ENCODE measurements at places on chromosomes 4 and X. TPM values are rescaled to one million over a fixed set of nuclear protein-coding genes. Genes with fewer than 3 reads are reported as not detected.

Gene DCAF8L2
- not detected for total RNA-seq

Gene TIGD4
- total RNA-seq, result 0.22 TPM

Gene NSDHL
- total RNA-seq, result 53.4 TPM

Gene COL4A6
- total RNA-seq, result 2.8 TPM

Gene MED28
- 10.6 TPM for total RNA-seq

DNA sequence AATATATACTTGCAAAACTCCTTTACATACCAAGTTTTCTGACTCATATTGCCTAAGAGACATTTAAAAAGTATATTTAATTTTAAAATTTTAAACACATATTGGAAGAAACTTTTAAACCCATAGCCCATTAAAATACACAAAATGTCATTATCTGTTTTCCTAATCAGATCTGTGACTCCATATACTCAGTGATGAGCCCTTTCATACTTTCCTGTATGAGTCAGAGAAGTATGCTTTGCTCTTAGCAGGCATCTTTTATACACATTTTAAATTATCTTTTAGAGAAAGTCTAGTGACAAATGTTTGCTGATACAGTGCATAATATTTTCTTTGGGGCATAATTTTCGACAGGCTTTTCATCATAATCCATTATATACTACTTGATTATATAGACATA is 26.4 kb downstream of the SPIN3 start:
- DNase-seq, result no peak
- no peaks in the 10 kb centered on the region for H3K4me1 ChIP-seq
- no peak overlapping the region for H3K4me3 ChIP-seq
- H3K27ac ChIP-seq, result no peak overlapping the region
- no peaks in the 10 kb centered on the region for H3K27me3 ChIP-seq

DNA sequence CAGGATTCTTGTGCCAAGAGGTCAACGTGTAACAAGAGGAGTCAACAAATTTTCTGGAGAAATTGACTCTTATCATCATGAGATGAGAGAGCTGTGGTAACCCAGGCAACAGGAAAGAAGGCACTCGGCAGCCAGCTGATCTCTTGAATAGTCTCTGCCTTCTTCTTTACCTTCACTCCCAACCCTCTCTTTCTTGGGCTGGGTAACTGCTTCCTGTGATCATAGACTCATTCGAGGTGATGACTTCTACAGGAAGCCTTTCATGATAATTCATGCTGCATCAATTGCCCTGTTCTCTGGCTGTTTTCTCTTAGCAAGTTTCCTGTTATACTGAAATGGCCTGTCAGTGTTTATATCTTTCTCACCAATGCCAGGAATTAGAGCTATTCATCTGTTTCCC is 70.8 kb upstream of the FSTL5 start:
- H3K27ac ChIP-seq, result no peak overlapping the region
- H3K27me3 ChIP-seq, result no peaks in the 10 kb centered on the region
- no peak for DNase-seq
- H3K4me3 ChIP-seq, result no peak overlapping the region

GRCh38 chr4:118712872-118713271 is 27.7 kb downstream of the METTL14 start:
- no peak for DNase-seq
- H3K27me3 ChIP-seq, result no peaks in the 10 kb centered on the region
- H3K27ac ChIP-seq, result no peak overlapping the region
- no peak overlapping the region for H3K4me3 ChIP-seq

GRCh38 chr4:8157944-8158709 is 486 bp downstream of the ABLIM2 start:
- peak overlapping the region; percentile 83 for H3K27ac ChIP-seq
- peaks cover 29% of the 10 kb centered on the region for H3K4me1 ChIP-seq
- H3K36me3 ChIP-seq, result no peaks in the 10 kb centered on the region

DNA sequence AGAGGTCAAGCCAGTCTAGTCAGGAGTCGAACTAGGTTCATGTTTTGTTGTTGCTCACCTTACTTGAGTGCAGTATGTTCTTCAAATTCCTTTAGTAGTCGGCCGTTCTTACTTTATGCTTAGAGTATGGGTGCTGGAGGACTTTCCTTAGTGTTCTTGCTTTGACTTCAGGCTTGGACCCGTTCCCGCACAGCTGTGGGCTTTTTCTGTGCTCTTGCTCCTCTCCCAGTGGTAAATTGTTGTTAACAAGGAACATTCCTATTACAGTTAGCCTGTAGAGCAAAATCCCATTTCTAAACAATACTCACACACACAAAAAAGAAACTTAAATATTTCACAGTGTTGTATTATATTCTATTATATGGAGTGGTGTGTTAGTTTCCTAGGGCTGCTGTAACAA is 113.5 kb downstream of the RAP1GDS1 start:
- H3K36me3 ChIP-seq, result no peaks in the 10 kb centered on the region
- H3K27ac ChIP-seq, result no peak overlapping the region
- DNase-seq, result no peak
- no peaks in the 10 kb centered on the region for H3K4me1 ChIP-seq
- H3K4me3 ChIP-seq, result no peak overlapping the region

GRCh38 chrX:154371017-154371788 is 3.2 kb downstream of the FLNA start:
- H3K36me3 ChIP-seq, result peaks cover 5% of the 10 kb centered on the region
- DNase-seq, result peak; percentile 67
- H3K4me3 ChIP-seq, result peak overlapping the region; percentile 73
- peaks cover 85% of the 10 kb centered on the region for H3K4me1 ChIP-seq

DNA sequence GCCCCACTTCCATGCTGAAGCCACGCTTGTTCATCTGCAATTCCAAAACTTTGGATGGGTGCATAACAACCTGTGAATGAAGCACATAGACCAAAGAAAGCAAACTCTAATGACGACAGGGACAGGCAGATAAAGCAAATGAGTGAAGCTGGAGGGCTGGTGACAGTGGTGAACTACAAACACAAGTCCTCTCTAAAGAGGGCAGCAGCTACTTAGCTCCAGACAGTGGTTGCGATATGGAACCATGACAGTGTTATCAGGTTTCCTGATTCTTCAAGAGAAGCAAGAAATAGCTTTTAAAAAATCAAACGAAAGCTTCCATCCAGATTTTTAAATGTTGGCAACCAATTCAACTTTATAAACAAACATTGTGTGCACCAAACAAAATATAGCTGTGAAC is 23.8 kb downstream of the NOX1 start:
- no peaks in the 10 kb centered on the region for H3K4me1 ChIP-seq
- no peak for DNase-seq
- no peak overlapping the region for H3K27ac ChIP-seq

GRCh38 chr4:26206999-26207398 is 113.8 kb upstream of the RBPJ start:
- H3K27ac ChIP-seq, result no peak overlapping the region
- no peaks in the 10 kb centered on the region for H3K36me3 ChIP-seq
- no peak overlapping the region for H3K4me3 ChIP-seq
- no peaks in the 10 kb centered on the region for H3K27me3 ChIP-seq

DNA sequence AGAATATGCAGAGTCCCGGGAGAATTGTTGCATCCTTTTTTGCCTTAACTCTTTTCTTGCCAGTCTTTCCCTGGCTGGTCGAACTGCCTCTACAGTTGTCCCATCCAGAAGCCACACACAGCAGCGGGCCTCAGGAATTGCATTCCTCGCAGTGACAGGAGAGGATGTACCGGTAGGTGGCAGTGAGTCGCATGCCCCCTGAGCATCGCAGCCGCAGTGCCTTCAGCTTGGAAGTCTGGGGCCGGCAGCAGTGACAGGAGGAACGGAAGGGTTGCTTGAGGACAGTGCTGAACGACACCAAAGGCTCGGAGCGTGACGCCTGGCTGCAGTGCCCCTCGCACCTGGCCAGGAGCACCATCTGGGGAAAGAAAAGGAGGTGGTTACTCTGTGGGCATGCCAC is 23.5 kb downstream of the NDP start:
- no peak overlapping the region for H3K4me3 ChIP-seq
- H3K27me3 ChIP-seq, result no peaks in the 10 kb centered on the region
- no peak overlapping the region for H3K27ac ChIP-seq
- DNase-seq, result no peak
- no peaks in the 10 kb centered on the region for H3K4me1 ChIP-seq

GRCh38 chr4:71020611-71021010 is 27.2 kb downstream of the DCK start:
- no peaks in the 10 kb centered on the region for H3K27me3 ChIP-seq
- H3K27ac ChIP-seq, result no peak overlapping the region
- H3K36me3 ChIP-seq, result no peaks in the 10 kb centered on the region
- no peak for DNase-seq
- H3K4me1 ChIP-seq, result no peaks in the 10 kb centered on the region

GRCh38 chrX:109785053-109785452 is 52.0 kb upstream of the ACSL4 start:
- H3K4me1 ChIP-seq, result no peaks in the 10 kb centered on the region
- H3K36me3 ChIP-seq, result no peaks in the 10 kb centered on the region
- no peak for DNase-seq
- no peak overlapping the region for H3K27ac ChIP-seq
- no peaks in the 10 kb centered on the region for H3K27me3 ChIP-seq

DNA sequence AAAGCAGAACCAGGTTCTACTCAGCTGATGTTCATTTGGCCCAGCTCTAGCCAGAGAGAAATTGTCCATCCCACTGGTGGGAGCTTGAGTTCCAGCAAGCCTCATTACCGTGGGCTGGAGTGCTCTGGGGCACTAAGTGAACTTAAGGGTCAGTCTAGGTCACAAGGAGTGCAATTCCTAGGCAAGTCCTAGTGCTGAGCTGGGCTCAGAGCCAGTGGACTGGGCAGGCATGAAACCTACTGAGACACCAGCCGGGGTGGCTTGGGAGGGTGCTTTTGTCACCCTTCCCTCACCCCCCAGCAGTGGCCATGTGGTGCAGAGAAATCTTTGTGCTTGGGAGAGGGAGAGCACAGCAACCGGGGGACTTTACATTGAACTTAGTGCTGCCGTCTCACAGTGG is 39.4 kb downstream of the GSX2 start:
- no peaks in the 10 kb centered on the region for H3K36me3 ChIP-seq
- no peaks in the 10 kb centered on the region for H3K27me3 ChIP-seq
- no peaks in the 10 kb centered on the region for H3K4me1 ChIP-seq
- no peak overlapping the region for H3K4me3 ChIP-seq

DNA sequence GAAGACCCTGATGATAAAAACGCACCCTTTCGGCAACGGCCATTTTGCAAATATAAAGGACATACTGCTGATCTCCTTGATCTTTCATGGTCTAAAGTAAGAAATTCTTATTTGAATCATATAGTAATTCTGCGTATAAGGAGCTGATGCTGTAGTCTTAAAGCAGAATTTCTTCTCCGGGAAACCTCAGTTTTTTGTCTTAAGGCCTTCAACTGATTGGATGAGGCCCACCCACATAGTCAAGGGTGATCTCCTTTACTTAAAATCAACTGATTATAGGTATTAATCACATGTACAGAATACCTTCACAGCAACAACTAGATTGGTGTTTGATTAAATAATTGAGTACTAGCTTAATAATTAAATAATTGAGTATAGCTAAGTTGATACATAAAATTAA is 62.8 kb upstream of the DOCK11 start:
- H3K4me3 ChIP-seq, result no peak overlapping the region
- H3K27ac ChIP-seq, result no peak overlapping the region
- H3K4me1 ChIP-seq, result no peaks in the 10 kb centered on the region
- DNase-seq, result no peak

DNA sequence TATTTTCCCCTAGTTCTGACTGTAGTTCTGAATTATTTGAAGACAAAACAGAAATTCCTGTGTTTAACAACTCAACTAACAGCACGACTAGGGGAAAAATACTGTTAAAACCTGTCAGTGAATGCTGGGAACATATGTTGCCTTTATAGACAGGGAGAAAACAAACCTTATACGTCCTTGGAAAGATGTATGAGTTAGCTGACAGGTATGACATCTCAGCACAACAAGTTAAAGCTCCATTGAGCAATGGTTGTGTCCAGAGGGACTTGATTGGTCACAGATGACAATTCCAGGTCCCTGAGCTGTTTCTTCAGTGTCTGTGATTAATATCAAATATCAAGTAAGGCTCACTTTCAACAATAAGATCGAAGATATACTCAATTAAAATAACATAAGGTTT is 58.2 kb upstream of the DDIT4L start:
- H3K27me3 ChIP-seq, result no peaks in the 10 kb centered on the region
- no peak overlapping the region for H3K27ac ChIP-seq
- H3K4me3 ChIP-seq, result no peak overlapping the region
- H3K4me1 ChIP-seq, result no peaks in the 10 kb centered on the region
- H3K36me3 ChIP-seq, result no peaks in the 10 kb centered on the region
- DNase-seq, result no peak

- no peak for DNase-seq
- no peaks in the 10 kb centered on the region for H3K27me3 ChIP-seq
- H3K36me3 ChIP-seq, result no peaks in the 10 kb centered on the region
- no peaks in the 10 kb centered on the region for H3K4me1 ChIP-seq
- H3K27ac ChIP-seq, result no peak overlapping the region
These were observed 315.7 kb upstream of the SPOCK3 start for GRCh38 chr4:167550021-167550420.

DNA sequence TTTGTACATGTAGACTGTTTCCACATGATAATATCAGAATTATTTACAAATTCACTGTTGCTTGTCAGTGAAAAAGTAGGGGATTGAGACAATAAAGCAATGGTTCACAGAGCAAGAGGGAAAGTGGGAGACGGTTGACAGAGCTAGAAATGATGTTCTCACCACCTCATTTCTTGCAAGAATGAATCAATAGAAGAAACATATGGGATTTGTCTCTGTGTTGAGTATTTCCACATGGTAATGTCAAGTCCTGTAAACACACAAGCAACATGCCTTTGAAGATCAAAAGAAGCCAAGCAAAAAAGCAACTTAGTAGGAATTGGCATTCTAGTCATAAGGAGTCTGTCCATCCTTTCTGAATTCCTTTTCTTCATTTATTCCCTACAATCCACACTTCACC is 1806.6 kb upstream of the AGA start:
- H3K27ac ChIP-seq, result no peak overlapping the region
- DNase-seq, result no peak
- no peaks in the 10 kb centered on the region for H3K4me1 ChIP-seq
- H3K4me3 ChIP-seq, result no peak overlapping the region
- no peaks in the 10 kb centered on the region for H3K36me3 ChIP-seq
- no peaks in the 10 kb centered on the region for H3K27me3 ChIP-seq

GRCh38 chrX:140040386-140040785 is 75.1 kb upstream of the CXorf66 start:
- H3K27ac ChIP-seq, result no peak overlapping the region
- no peaks in the 10 kb centered on the region for H3K36me3 ChIP-seq
- DNase-seq, result no peak
- H3K4me1 ChIP-seq, result no peaks in the 10 kb centered on the region

- H3K36me3 ChIP-seq, result no peaks in the 10 kb centered on the region
- H3K4me1 ChIP-seq, result no peaks in the 10 kb centered on the region
- H3K4me3 ChIP-seq, result no peak overlapping the region
- H3K27ac ChIP-seq, result no peak overlapping the region
- no peaks in the 10 kb centered on the region for H3K27me3 ChIP-seq
These were observed 233.3 kb downstream of the AR start for GRCh38 chrX:67777148-67777547.

- no peaks in the 10 kb centered on the region for H3K4me1 ChIP-seq
- no peaks in the 10 kb centered on the region for H3K27me3 ChIP-seq
- no peak overlapping the region for H3K27ac ChIP-seq
- no peaks in the 10 kb centered on the region for H3K36me3 ChIP-seq
- no peak for DNase-seq
These were observed 503.6 kb downstream of the IL1RAPL1 start for GRCh38 chrX:29090811-29091210.
